ENCODE measurements at places on chromosomes 6 and 20. TPM values are rescaled to one million over a fixed set of nuclear protein-coding genes. Genes with fewer than 3 reads are reported as not detected.

DNA sequence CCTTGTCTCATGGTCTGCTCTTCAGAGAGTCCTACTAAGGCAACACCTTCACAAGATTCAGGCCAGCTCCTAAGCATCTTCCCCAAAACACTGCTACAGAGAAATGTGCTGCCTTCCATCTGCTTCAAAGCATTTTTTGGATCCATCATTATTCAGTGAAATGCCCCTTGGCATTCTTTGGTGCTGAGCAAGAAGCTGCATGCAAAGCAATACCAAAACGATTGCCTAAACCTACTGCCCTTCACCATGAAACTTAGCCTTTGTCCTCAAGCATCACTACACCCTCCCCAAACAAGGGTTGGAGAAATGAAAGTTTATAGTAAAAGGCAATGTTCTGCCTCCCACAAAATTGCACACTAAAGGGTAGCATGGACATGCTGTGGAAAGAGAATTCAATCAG lies 93.5 kb downstream of the SNAP25 start:
- H3K27ac ChIP-seq, result no peak overlapping the region
- no peak for DNase-seq
- H3K4me1 ChIP-seq, result no peaks in the 10 kb centered on the region
- H3K4me3 ChIP-seq, result no peak overlapping the region

DNA sequence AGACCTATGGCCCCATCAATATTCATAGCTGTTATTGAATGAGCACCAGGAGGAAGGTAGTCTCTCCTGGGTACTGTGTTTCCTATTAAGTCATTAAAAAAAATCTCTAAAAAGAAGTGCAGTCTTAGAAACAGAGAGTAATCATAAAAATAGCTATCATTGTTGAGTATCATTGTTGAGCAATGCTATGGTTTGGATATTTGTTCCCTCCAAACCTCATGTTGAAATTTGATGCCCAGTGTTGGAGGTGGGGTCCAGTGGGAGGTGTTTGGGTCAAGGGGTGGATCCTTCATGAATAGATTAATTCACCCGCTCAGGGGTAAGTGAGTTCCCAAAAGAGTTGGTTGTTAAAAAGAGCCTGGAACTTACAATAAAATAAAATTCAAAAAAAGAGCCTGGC lies 88.1 kb upstream of the IYD start:
- no peaks in the 10 kb centered on the region for H3K36me3 ChIP-seq
- H3K4me1 ChIP-seq, result peaks cover 35% of the 10 kb centered on the region
- DNase-seq, result no peak
- peaks cover 4% of the 10 kb centered on the region for H3K27me3 ChIP-seq
- H3K4me3 ChIP-seq, result no peak overlapping the region

DNA sequence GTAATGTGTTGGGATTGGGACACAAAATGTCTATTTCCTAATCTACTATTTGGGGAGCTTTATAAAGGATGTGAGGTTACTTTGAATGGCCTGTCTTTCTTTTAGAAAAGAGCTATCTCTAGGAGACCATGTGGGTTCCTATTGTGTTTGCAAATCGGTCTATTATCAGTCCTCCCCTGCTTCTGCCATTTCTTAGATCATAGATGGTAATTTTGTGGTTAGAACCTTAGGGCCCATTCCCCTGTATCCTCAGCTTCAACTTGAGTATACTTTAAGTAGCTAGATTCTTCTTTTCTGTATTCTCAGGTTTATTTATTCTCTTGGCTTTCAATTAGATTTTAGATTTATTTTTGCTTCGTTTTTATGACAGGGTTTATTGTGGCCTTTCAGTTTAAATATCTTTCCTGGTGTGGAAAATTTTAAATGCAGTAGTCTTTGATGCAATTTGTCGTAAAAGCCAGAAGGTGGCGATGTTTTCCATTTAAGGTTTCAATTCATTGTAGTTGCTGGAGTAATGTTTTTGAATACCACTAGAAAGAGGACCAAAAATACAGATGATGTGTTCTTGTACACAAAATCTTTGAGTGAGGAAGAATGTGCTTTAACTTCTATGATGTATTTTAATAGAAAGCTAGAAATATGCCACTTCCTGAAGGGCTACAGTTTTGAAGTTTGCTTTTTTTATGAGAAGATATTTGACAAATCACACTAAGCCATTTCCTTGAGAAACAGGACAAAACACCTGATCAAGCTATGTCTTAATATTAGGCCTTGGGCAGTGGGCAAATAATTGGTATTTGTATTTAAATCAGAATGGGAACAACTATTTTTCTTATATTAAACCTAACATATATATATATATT lies 20.3 kb downstream of the TBPL1 start:
- no peaks in the 10 kb centered on the region for H3K27me3 ChIP-seq
- H3K4me1 ChIP-seq, result no peaks in the 10 kb centered on the region
- DNase-seq, result no peak
- no peak overlapping the region for H3K27ac ChIP-seq
- H3K4me3 ChIP-seq, result no peak overlapping the region
- H3K36me3 ChIP-seq, result no peaks in the 10 kb centered on the region

DNA sequence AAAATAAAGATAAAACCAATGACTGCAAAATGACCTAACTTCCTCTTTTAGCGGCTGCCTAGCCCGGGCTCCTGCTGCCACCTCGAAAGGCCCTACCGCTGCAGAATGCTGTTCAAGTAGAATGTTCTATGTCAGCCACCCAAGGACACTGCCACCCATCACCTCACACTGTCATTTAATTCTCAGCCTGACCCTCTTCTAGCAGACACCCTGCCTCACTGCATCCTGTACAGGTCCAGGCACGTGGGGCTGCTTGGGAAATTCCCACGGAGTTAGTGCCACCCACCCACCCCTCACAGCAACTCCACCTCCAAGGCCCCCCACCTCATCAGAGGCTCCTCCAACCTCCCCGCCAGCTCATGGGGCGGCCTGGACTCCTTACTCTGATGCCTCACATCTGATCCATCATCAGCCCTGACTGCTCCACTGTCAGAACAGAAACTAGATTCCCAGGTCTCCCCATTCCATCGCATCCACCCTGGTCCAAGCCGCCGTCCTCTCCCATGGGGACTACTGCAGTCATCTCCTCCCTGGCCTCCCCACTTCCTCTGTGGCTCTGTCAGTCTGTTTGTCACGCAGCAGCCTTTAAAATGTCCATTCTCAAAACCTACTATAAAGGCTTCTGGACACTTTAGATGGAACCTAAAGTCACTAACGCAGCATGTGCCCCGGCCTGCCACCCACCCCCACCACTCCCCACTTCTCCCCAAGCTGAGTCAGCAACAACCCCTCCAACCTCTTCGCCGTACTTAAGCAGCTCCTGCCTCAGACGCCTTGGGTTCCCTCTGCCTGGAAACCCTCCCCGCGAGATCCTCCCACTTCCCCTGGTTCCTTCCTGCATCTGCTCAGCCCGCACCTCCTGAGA lies 17.0 kb downstream of the NFATC2 start:
- no peak overlapping the region for H3K4me3 ChIP-seq
- no peaks in the 10 kb centered on the region for H3K27me3 ChIP-seq
- peaks cover 13% of the 10 kb centered on the region for H3K4me1 ChIP-seq
- H3K36me3 ChIP-seq, result peaks cover 5% of the 10 kb centered on the region
- H3K27ac ChIP-seq, result no peak overlapping the region

GRCh38 chr6:75283907-75284631 lies 523 bp downstream of the TMEM30A start:
- peak overlapping the region; percentile 95 for H3K4me3 ChIP-seq
- no peaks in the 10 kb centered on the region for H3K36me3 ChIP-seq
- peak; percentile 81 for DNase-seq
- H3K4me1 ChIP-seq, result peaks cover 4% of the 10 kb centered on the region

Gene SNRNP48
- 15.6 TPM for total RNA-seq

Gene PNPLA1
- total RNA-seq, result not detected

Gene HLA-F
- 8.9 TPM for total RNA-seq

Gene ZNF391
- total RNA-seq, result 5.2 TPM

Gene ELMO2
- 60.2 TPM for total RNA-seq

Measured in spinal cord (tissue), 10 donors.